ENCODE measurements at places on chromosomes 2 and 18.
A peak's percentile ranks its signal among the peaks of the same experiment; 100 is the strongest.

DNA sequence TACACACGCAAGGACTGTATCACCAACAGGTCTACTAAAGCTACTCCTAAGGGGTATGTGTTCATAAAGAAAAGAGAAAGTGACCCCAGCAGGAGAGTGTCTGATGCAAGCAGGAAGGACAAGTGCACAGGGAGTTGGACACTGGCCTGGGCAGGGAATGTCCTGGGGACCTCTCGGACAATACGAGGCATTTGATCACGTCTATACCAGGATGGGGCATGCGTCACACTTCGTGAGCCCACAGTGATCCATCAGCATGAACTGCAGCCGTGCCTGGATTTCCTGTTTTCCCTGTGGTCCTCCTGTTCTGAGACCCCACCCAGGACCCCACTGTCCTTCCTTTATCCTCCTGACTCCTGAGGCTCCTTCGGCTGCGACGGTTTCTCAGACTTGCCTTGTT, 113.9 kb downstream of the HDAC4 start:
- DNase-seq = no peak

DNA sequence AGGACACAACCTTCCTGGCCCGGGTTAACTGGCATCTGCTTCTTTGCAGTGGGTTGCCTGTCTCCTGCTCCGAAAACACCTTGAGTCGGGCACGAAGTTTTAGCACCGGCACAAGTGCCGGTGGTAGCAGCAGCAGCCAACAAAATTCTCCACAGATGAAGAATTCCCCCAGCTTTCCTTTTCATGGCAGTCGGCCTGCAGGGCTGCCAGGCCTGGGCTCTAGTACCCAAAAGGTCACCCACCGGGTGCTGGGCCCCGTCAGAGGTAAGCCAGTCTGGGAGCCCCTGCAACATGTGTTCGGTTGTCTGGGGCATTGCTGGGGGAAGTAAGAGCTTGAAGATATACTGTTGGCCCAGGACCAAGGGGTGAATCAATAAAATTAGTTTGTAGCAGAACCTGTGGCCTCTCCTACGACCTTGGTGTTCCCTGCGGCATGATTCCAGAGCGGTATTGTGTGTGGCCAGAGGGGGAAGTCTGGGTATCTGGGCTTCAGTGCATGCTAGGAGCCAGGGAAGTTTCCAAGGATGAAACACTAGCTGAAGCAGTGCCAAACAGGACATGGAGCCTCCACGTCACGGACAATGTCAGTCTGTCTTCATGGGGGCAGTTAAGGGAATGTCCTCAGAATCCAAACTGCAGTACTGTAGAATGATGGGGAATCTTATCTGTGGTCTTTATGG, 7.8 kb downstream of the AGBL5 start:
- DNase-seq = no peak

GRCh38 chr18:55265984-55266383, 306.7 kb upstream of the CCDC68 start:
- no peak for DNase-seq

- no peak for DNase-seq
Measured at GRCh38 chr2:169579044-169579443, 5.1 kb upstream of the PPIG start.

DNA sequence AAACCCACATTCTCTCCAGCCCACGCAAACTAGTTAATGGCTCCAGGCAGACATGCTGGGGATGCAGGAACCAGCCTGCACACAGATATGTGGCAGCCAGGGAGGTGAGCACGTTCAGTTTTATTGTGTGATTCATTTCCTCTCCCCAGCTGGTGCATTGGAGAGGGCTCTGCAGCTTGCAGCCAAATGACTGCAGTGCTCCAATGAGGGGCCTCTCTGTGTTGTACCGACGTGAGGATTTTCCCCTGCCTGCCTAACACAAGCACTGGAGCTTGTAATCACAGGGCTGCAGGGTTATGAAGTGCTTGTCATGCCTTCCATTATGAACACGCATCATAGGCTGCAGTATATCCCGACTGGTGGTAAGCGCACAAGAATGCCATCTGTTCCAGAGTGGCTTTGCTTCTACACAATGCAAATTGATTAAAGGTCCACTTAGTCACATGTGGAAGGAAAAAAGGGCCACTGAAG, 92.3 kb upstream of the THUMPD2 start:
- peak; percentile 21 for DNase-seq

GRCh38 chr2:86068136-86068588, 37.5 kb downstream of the POLR1A start:
- peak; percentile 28 for DNase-seq

Measured in NCI-H2171 treated with DMSO at 0.1 percent for 48 hours (cell line).